Fibroblast of skin of left quadriceps (primary cell): ENCODE measurements at places on chromosomes 11 and 22.

- DNase-seq: no peak
These were observed 6.9 kb downstream of the MUC6 start for GRCh38 chr11:1029654-1030053.

DNA sequence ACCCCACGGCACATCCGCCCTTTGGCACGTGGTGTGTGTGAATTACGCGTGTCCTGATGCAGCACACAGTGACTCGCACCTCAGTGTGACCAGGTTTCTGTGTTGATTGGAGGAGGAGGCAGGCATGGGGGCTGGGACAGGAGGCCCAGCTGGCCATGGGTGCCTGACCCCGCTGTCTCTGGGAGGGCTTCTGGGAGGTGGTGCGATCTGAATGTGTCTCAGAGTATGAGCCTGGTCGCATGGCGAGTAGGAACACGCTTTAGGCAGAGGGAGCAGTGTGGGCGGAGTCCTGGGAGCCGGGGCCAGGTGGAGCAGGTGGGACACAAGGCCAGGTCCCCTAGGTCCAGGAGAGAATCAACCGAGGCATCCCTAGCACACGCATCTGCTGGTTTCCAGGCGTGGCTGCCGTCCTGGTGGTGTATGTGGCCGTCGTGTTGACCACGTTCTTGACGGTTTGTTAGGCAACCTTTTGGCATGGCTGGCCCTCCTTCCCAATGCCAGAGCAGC is 5.7 kb downstream of the GRAMD4 start:
- DNase-seq: no peak

DNA sequence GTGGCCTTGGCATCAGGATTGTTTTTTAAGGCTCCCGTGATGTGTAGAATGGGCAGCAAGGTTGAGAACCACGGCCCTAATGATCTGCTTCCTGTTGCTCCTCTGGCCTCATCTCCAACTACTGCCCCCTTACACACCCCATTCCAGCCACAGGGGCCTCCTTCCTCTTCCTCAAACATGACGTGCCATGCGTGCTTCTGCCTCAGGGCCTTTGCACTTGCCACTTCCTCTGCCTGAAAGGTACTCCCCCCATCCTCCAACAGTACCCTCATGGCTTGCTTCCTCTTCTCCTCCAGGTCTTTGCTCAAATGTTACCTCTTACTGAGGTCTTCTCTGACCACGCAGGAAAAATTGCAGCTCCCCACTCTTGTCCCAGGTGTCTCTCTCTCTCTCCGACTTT is 93.9 kb upstream of the CSNK2A3 start:
- DNase-seq: no peak

- no peak for DNase-seq
These were observed 138.6 kb downstream of the WNT7B start for GRCh38 chr22:45838305-45838887.

- DNase-seq: no peak
These were observed 990 bp upstream of the THRSP start for GRCh38 chr11:78062671-78063070.

DNA sequence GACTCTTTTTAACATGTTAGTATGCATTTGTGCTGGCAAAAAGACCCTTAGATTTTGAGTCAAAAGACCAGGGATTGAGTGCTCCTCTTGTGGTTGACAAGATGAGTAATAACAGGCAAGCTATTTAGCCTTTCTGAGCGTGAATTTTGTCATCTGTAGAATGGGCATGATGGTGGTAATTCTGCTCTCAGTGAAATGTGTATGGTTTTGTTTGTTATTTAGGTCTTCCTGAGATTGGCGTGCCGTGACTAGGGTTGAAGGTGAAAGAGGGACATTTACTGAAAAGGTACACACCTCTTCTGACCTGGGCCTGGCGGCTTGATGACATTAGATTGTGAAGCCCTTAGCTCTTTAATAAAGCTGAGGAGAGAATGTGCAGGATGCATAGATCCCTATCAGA is 8.4 kb upstream of the CEP295 start:
- no peak for DNase-seq

DNA sequence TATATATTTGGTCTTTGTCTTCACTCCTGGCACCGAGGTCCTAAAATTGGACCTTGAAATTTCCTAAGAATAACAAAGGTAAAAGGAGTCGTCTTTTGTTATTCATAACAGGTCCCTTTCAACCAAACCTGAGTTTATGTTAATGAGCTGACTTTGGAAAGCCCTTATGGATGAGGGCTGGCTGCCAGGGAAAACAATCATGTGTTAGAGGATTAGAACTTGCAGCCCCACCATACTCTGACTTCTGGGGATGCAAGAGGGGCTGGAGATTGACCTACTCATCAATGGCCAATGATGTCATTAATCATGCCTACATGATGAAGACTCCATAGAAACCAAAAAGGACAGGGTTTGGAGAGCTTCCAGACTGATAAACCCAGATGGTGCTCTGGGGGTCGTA is 118.9 kb downstream of the MRTFA start:
- no peak for DNase-seq

- peak; percentile 28 for DNase-seq
These were observed 355.9 kb upstream of the RAG2 start for GRCh38 chr11:36953976-36954375.

GRCh38 chr11:57214098-57214417 is 23.0 kb downstream of the APLNR start:
- peak; percentile 6 for DNase-seq

- no peak for DNase-seq
These were observed 108.9 kb downstream of the SGSM3 start for GRCh38 chr22:40479126-40479800.

GRCh38 chr11:17490232-17490631 is 13.6 kb upstream of the ABCC8 start:
- no peak for DNase-seq

- no peak for DNase-seq
These were observed 98.5 kb downstream of the SMCO4 start for GRCh38 chr11:93444617-93445073.

DNA sequence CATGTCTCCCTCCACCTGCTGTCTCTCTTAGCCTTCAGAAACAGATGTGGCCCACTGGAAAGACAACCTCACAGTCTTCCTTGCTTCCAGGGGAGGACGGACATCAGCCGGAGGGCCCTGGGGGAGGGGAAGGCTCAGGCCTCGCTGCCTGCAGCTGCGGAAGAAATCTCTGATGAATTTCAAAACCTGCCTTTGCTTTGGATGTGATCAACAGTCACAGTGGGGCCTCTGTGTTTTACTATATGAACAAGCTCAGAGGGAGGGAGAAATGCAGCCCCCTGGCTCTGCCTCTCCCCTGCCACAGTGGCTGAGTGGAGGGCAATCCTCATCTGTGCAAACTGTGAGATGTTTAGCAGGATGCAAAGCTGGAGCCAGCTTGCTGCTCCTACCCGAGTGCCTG is 282.8 kb downstream of the NTM start:
- no peak for DNase-seq

DNA sequence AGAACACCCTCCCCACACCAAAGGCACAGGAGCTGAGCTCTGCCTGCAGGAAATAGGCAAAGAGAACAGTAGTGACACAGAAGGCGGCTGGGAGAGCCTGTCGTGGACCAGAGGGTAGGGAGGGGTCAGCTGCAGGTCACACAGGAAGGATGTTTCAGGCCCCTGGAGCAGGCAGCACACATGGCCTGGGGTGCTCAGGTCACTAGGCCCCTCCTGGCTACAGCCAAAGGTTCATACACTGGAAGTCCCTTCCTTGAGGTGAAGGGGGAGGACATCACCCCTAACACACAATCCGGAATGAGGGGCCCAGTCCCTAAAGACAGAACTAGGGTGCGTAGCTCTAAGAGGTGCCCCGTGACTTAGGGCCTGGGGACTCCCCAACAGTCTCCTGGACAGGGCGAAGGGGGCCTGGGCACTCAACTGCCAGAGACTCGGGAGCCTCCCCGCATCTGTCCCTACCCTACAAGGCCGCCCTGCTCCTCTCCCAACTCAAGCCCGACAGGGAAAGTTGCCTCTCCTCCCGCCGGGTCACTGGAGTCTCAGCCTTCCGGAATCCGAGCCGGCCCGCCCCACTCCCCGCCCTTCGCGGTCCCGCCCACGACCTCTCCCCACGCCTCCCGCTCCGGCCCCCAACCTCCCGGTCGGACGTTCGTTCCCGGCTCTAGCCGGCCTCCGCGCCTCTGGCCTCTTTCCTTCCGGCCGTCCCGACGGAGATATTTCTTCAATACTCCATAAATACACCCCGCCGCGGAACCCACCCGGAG is at the start of gene CYB5R2:
Gene CYB5R2 (minus strand): TSS at position 541 of the 764 bp plus-strand sequence. CDS start 675 bp downstream, outside the sequence.
- DNase-seq: no peak

DNA sequence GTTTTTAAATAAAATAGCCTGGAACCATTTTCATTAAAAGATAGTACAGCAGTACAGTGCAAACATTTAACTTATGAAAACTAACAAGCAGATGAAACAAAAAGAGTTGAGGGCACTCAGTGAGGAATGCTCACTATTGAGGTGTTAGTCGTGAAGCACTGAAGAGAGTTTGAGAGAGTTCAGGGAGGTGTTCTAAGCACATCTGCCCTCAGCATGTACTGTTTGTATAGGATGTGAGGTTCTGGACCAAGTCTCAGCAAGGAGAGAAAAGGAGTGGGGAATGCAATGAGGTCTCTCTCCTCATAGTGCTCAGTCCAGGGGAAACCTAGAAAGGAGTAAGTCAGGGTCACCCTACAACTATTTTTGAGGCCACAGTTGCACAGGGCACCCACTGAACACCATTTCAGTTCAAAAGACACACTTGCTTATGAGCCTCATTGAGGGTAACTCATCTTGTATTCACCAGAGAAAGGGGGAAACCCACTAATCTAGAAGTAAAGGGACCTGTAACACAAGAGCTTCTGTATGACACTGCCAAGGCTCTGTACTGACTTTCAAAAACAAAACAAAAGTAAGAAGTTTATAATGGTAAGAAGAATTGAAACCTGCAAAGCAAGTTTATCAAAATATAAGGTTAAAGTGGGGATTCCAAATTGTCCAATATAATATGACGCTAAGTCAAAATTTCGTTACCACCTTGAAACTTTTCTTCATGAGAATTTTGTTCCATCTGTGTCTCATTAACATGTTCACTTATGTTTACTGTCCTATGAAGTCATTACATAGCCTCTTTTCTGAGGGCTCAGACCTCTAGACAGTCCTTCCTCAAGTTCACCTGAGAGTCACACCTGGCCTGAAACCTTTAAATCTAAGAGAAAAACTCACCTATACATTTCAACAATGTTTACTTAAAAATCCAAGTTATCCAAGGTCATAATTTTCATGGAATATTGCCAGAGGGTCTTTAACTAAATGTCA is 275.3 kb downstream of the ETS1 start:
- DNase-seq: no peak

- no peak for DNase-seq
These were observed 800 bp downstream of the KCTD21 start for GRCh38 chr11:78187366-78188285.

DNA sequence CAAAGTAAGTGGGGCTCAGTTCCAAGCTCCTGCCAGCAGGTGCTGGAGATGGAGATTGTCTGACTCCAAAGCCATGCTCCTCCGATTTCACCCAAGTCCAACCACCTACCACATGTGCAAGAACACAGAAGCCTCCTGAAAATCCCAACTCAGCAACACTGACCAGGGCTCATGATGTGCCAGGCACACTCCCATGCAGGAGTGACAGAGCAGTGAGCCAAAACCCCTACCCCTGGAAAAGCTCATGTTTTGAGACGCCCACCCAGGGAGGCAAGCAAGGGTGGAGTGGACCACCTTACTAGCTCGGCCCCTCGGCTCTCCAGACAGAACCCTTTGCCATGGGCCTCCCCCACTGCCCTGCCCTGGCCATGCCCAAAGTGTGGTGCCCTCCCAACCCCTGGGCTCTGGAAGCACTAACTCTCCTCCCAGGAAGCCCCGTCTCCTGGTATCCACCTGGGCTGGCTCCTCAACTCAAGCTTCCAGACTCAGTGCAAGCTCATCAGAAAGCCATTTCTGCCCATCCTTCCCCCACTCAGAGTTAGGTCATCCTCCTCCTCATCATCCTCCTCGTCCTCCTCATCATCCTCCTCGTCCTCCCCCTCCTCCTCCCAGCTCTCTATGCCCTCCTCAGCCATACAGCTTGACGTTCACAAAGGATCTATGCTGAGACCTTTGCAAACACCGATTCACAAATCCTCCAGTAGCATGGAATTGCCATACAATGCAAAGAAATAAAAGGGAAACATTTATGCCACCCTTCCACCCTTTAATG is 154.9 kb downstream of the MPPED1 start:
- DNase-seq: no peak
